Naive thymus-derived CD8-positive, alpha-beta T cell (primary cell): ENCODE measurements at places on chromosomes 16 and 17. TPM values are rescaled to one million over a fixed set of nuclear protein-coding genes. Genes with fewer than 3 reads are reported as not detected.

DNA sequence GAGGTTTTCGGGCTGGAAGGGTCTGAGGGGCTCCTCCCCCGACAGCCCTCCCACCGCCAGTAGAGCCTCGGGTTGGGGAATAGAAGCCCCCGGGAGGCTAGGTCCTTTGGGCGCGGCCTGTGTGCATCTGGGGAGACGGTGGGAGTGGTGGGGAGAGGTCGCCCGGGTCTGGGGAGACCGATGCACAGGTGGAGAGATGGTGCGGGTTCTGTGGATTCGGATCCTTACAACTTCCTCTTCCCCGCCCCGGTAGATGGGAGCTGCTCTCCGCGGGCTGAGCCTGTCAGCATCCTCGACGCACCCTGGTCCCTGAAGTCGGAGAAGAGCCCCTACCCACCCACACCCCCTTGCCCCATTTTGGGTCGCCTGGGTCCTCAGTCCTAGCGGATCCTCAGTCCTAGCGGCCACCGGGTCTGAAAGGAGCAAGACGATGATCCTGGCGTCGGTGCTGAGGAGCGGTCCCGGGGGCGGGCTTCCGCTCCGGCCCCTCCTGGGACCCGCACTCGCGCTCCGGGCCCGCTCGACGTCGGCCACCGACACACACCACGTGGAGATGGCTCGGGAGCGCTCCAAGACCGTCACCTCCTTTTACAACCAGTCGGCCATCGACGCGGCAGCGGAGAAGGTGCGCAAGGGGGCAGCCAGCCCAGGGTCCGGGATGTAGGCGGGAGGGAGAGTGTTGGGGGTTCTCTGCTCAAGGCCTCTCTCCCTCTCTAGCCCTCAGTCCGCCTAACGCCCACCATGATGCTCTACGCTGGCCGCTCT, 790 bp downstream of the BCKDK start:
- no peak for DNase-seq

DNA sequence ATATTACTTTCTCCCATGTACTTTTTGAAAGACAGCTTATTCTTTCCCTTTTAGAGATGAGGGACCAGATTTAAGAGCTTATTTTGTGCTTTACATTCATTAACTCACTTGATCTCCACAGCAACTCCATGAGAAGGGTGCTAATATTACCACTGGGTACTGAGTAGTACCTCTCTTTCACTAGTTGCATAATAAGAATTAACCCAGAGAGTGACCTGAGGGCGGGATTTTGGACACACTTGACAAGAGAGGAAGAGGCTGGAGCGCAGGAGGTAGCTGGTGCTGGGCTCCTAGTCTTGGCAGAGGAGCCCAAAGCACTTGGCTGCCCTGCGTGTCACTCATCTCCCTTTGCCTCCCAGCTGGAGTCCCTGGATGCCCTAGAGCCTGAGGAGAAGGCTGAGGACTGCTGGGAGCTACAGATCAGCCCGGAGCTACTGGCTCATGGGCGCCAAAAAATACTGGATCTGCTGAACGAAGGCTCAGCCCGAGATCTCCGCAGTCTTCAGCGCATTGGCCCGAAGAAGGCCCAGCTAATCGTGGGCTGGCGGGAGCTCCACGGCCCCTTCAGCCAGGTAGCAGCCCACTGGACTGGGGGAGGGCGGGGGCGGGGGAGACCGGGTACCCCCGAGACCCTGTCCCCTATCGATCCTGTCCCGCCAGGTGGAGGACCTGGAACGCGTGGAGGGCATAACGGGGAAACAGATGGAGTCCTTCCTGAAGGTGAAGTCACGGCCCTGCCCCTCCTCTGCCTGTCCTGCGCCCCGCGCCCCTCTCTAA, 1.7 kb upstream of the MAZ start:
- peak; percentile 61 for DNase-seq

GRB7 gene
- polyA plus RNA-seq, result not detected

- DNase-seq, result no peak
Observed at GRCh38 chr17:31062346-31062745, 32.4 kb upstream of the NF1 start.

KRT15 gene
- polyA plus RNA-seq, result not detected

WFDC1 gene
- not detected for polyA plus RNA-seq

DNA sequence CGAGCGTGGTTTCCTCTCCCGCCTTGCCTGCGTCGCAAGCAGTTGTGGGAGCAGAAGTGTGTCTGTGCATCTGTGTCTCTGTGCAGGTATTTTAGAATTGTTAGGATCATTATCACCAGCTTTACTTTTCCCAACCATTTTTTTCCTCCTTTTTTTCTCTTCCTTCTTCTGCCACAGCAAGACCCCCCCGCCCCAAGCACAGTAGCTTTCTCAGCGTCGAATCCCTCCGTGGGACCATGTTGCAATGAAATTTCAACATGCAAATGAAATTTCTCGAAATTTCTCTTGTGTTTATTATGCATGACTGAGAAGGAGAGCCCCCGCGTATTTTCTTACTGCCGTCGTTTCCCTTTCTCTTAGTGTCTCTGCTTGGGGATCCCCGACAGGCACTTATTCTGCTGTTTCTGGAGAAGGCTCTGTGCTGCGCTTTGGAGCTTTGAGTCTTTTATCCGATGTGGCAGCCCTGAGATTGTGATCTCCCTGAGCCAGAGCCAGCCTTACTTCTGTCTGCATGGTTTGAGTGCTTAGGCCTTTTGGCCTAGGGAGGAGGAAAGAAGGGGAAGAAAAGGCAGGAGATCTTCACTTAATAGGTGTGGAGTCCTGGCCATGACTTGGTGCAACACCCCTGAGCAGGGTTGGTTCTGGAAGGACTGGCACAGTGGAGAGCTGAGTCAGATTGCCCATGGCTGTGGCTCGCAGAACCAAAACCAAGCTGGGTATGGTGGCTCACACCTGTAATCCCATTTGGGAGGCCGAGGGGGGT, 5.0 kb downstream of the ARMC7 start:
- no peak for DNase-seq

GINS2 gene
- 1.0 TPM for polyA plus RNA-seq

PRAC1 gene
- polyA plus RNA-seq, result not detected

DNA sequence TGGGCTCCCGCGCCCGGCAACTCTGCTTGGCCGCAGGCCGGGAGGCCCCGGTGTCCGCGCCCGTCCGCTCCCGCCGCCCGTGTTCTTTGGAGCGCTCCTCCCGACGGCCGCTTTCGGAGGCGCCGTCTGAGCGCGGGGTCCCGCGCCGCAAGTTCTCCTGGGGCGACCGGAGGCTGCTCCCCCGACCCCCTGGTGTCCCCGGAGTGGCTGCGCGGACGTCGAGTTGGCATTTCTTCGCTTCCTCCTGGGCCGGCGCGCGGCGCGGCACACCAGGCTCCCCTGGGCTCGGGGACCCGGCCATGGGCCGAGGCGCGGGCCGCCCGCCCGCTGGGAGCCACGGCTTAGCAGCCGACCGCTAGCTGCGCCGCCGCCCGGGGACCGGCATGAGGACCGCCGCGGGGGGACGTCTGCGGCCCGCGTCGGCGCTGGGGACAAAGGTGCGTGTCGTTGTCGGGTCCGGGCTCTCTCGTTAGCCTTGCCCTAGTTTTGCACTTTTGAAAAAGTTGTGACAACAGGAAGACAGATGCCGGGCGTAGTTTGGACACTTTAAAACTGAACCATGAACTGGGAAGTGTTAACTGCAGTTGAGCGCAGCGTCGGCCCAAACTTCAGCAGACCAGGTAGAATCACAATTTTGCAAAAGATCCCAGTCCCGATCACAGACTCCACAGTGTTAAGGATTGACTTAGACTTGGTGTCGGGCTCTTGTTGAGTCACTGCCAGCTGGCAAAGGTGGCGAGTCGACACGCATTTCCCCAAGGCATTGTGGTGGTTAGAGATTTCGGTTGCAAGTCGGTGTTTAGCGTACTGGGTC, 700 bp downstream of the UBN1 start:
- DNase-seq, result peak; percentile 1

SLC47A1 gene
- 0.29 TPM for polyA plus RNA-seq

ZNF385C gene
- 0.09 TPM for polyA plus RNA-seq

DNA sequence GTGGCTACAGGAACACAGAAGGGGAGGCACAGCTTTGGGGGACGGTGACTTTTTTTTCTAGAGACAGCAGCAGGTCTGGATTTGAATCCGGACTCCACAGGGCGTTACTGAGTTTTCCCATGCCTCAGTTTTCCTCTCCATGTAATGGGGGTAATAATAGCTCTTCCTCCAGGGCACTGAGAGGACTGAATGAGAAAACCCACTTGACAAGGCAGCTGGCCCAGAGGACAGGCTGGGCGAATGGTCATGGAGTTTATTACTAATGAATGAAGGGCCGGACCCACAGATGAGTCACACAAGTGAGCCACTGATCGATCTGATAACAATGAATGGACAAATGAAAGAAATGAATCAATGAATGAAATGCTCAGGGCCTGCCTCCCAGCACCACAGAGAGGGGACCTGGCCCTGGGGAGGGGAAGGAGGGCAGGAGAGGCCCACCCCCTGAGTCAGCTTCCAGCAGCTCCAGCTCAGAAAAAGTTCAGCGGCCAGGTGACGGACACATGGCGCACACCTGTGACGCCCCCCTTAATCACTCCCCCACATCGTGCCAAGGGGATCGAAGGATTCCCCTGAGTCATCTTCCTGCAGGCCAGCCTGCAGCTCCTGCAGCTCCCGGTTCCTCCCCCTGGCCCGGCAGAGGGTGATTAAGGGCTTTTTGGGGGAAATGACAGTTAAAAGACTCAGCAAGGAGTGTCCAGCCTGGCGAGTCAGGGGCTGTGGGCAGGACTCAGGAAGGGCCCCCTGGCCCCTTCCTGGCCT, 54.3 kb downstream of the SOCS1 start:
- no peak for DNase-seq

CCL3 gene
- polyA plus RNA-seq, result not detected

CDH5 gene
- polyA plus RNA-seq, result not detected

GTF3C1 gene
- polyA plus RNA-seq, result 26.9 TPM

- DNase-seq, result no peak
Observed at GRCh38 chr16:3907586-3907985, 27.1 kb upstream of the CREBBP start.

FBXW10B gene
- polyA plus RNA-seq, result not detected

GPR179 gene
- polyA plus RNA-seq, result not detected

GRCh38 chr17:79152110-79152509, 77.5 kb downstream of the ENGASE start:
- no peak for DNase-seq

- peak; percentile 37 for DNase-seq
Observed at GRCh38 chr16:11672206-11673090, 4.2 kb downstream of the SNN start.

GRCh38 chr17:82815354-82815753, 24.5 kb downstream of the ZNF750 start:
- DNase-seq, result no peak

UBALD1 gene
- polyA plus RNA-seq, result 2.5 TPM

DNA sequence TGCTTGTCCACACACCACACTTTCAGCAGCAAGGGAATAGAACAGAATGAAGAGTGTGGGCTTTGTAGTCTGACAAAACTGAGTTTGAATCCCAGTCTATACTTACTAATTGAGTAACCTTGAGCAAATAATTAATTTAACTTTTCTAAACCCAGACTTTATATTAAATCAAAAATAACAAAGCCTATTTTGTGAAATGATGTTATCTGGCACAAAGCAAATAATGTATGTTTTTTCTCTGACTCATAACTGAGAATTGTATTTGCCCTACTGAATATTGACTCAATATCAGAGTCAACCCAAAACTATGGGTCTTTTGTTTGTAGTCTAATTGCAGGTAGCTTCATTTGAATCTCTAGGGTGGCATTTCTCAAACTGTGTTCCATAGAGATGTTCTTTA, 77.9 kb upstream of the TANC2 start:
- no peak for DNase-seq

DNA sequence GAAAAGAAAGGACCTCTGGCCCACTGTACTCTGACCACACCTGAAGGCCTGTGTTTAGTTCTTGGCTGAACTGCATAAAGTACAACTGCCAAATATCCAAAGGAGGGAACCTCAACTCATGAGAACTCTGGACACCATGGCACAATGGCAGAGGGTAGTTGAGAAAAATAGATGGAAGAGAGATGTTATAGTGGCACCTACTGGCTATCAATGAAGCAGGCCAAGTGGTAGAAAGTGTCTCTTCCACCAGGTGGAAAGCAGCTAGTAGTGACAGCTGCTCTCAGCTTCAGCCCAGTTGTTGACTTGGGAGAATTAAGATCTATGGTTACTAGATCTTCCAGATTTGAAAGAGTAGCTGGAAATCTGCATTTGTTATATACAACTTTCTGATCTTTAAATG, 3.2 kb downstream of the MED31 start:
- no peak for DNase-seq

GRCh38 chr16:55274391-55274790, 49.6 kb upstream of the IRX6 start:
- no peak for DNase-seq

TRIM47 gene
- polyA plus RNA-seq, result 8.5 TPM

DNA sequence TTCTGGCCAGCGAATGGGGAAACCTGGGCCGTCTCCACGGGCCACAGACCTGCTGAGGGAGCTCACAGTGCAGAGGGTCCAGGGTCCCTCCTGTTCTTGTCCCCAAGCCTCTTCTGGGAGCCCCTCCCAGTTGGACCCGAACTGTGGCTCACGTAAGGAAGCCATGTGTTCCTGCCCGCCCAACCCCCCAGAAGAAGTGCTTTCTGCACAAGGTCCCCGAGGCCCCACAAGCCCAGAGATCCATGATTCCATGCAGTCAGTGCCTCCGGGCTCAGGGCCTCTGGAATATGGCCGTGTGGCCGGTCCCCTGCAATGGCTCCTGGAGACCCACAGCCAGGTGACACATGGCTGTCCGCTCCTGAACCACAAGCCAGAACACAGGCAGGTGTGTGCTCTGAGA, 272.4 kb downstream of the C16orf95 start:
- DNase-seq, result peak; percentile 43

GRCh38 chr17:78379131-78379491, 662 bp downstream of the PGS1 start:
- DNase-seq, result no peak

DNA sequence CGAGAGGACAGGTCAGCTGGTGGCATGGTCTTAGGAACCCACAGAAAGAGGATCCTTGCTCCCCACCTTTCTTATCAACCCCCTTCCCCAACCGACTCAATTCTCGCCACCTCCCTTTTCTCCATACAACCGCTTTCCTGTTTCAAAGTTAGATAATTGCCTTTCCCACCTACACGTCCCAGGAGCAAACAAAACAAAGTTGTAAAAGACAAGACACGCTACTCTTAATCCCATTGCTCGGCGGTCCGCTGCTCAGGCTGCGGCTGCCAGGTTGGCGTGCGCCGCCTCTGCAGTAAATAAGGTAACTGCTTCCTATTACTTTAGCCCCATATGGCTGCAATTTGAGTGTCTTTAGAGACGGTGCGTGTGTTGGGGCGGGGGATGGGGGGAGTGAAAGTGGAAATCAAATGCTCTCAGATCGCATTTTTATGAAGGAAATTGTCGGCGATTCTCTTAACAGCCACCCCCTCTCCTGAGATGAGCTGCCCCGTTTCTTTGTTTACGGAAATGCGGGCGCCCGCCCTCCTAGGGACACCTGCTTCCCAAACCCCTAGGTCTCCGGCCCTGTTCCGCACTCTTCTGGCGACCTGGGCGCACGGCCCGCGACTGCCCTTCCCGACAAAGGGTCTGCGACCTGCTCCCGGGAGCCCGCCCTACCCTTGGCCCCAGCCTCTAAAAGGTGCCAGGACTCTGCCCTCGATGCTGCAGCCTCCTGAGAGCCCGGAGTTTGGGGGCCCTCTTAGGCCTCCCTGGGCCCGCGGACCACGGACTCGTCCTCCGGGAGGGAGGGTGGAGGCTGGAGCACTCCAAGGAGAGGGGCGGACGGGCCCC, 3.7 kb upstream of the CBX8 start:
- DNase-seq, result no peak
